A549 treated with RU486 at 1 μM for 4 hours (cell line): ENCODE measurements at places on chromosomes 7 and 10. TPM values are rescaled to one million over a fixed set of nuclear protein-coding genes. Genes with fewer than 3 reads are reported as not detected.

PTPRN2 gene
- 0.70 to 1.7 TPM (median 0.85 TPM) in 5 replicates for total RNA-seq

RNF133 gene
- not detected in 5 replicates for total RNA-seq

FGFR2 gene
- 0.42 to 1.0 TPM (median 0.64 TPM) in 5 replicates for total RNA-seq

AKR1C4 gene
- 0.10 to 0.41 TPM (median 0.30 TPM) in 5 replicates for total RNA-seq
